GOT3 (cell line): ENCODE measurements at places on chromosomes 6 and 20.

GRCh38 chr6:56730663-56731529 lies 88.2 kb upstream of the DST start:
- DNase-seq = no peak

DNA sequence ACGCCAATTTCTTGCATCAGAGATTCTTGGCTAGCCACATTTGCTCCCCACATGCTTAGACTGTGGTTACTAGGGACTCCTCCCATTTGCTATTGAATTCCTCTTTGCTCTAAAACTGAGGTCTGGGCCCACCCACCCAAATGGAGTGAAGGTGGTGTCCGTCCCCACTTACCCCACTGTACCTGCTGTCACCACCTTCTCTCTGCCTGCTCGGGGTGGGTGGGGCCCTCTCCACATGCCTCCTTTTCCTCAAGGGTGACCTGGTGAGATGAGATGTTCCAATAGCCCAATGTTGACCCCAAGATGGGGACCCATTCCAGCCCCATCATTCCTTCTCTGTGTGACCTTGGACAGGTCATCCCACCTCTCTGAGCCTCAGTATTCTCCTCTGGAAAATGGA lies 74.6 kb downstream of the GNAS-AS1 start:
- no peak for DNase-seq

- no peak for DNase-seq
These were observed 569.8 kb downstream of the QKI start for GRCh38 chr6:163984124-163984936.

- DNase-seq = peak; percentile 6
These were observed 4.8 kb upstream of the TRIM40 start for GRCh38 chr6:30130887-30131862.

DNA sequence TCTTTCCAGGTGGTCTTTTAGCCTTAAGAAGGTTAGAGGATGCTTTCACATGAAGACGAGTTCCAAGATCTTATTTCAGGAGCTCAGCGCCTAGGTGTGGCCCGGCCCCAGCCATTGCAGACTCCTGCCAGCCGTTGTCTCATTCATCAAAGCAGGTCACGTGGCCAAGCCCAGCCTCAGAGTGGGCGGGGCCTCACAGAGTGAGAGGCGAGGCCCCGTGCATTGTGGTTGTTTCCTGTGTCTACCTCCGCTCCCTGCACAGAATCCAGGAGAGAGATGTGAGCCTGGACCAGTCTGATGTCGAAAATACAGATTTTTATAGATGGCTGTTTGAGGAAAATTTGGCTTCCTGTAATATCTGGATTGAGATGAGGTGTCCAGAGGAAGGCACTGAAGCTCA lies 49.2 kb upstream of the CST5 start:
- DNase-seq = no peak

GRCh38 chr6:111848262-111848812 lies 24.9 kb downstream of the FYN start:
- no peak for DNase-seq

DNA sequence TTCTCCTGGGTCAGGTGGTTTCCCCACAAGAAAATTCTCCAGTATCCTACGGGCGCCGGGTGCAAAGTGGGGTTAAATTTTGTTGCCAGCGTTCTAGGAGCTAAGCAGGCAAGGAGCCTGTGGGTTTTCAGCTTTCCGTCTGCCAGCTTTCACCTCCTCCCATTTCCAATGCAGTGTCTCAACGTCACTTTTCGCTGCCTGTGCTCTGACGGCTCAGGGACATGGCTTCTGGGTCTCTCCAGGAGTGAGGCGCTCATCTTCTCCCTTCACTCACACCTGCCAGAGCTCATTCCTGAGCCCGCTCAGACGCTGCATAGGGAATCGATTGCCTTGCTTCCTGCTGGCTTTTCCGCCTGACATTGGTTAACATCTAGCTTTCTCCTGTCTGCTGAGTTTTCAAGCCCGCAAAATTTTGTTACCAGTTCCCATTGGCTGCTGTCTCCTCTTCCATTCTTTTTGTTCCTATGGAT lies 7.3 kb upstream of the NAA20 start:
- DNase-seq = no peak

DNA sequence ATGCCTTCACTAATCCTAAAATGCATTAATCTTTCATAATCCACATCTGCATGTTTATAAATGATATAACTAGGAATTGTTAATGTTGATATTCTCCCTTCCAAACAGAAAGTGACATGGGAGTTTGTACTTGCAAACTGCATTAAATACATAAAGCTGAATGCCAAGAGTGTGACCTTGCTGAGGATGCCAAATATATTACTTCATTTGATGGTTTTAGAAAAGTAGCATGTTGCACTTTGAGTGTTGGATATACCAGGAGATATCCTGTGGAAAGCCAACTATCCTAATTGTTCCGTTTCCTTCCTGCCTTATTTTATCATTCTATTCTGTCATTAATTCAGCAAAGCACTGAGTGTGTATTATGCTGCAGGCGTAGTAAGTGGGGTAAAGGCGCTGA lies 229.8 kb downstream of the TMEM242 start:
- DNase-seq = no peak

- DNase-seq = no peak
These were observed 2.0 kb downstream of the MYB start for GRCh38 chr6:135183002-135183531.

GRCh38 chr20:49394264-49394663 lies 88.2 kb downstream of the KCNB1 start:
- DNase-seq = no peak

DNA sequence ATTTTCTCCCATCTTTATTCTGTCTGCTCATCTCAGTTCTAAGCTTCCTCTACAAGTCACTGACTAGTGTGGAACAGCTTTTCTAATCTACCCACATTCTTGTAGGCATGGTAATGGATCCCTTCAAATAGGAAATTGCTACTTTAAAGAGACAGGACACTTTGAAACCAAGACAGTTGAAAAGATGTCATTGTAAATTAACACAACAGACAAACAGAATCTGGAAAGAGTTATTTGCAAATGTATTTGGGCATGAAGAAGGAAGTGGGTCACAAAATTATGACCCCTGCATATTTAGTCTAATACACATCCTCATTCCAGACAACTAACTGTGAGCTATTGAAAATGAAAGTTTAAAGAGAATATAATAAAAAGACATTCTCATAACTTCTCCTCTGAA lies 298.2 kb upstream of the MARCKS start:
- no peak for DNase-seq

GRCh38 chr6:42915732-42916131 lies at the start of gene PTCRA:
PTCRA (plus strand) TSS chr6:42916053; CDS start chr6:42916070, 17 bp downstream.
- no peak for DNase-seq

DNA sequence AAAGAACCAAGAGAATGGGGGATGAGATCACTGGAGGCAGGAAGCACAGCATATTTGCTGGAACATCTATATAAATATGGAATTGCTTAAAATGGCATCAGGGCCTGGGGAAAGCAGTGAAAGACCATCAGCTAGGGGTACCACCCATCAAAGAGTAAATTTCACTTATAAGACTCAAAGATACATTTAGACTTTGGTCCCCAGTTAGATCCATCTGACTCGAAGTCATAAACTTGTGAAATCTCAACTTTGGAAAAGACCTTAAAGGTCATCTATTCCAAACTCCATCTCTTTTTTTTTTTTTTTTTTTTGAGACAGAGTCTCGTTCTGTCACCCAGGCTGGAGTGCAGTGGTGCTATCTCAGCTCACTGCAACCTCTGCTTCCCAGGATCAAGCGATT lies 109.8 kb downstream of the UNC5CL start:
- no peak for DNase-seq

DNA sequence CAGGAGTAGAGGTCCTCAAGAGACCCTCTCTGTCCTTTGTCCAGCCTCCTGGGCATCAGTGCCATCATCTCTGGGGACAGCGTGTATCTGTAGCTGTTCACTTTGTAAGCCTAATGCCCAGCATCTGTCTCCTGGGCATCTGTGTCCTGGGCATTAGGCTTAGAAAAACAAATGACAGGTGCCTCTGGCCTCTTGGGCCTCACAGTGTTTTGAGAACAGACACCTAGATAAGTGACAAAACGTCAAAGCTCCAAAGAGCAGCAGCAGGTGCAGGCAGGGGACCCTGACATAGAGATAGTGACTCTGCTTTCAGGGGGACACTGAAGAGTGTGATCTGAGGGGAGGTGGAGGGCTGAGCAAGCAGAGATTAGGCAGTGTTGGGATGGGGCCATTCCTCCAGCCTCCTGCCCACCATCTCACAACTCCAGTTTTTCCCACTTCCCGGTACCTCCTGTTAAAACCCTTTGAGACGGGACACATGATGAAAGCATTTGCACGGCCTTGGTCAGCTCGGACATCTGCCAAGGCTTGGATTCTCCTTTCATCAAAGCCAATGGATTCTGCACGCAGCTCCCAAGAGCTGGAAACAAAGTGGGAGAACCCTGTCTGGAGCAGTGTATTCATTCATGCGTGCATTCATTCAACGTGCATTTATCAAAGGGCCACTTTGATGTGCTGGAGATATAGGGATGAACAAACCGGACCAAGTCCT lies 55.5 kb upstream of the CD93 start:
- no peak for DNase-seq

DNA sequence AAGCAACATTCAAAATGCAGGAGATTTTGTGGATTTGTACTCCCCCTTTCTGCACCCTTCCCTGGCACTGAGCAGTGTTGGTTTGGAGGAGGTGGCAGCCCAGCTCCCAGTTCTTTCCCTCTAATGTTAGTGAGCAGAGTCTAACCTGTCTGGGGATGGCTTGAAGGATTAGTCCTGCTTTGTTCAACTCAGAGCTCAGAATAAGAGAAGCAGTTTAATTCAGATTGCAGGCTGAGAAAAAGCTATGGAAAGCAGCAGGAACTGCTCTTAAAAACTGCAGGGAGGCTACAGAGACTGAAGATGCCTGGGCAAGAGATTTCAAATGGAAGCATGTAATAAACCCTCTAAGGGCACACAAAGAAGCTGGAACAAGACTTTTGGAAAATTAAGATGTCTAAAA lies 223.4 kb upstream of the GGTLC1 start:
- DNase-seq = no peak

GRCh38 chr6:166308033-166308768 lies at the start of gene PRR18:
PRR18 (minus strand) TSS chr6:166308392; CDS start chr6:166308142, 250 bp downstream.
- no peak for DNase-seq

DNA sequence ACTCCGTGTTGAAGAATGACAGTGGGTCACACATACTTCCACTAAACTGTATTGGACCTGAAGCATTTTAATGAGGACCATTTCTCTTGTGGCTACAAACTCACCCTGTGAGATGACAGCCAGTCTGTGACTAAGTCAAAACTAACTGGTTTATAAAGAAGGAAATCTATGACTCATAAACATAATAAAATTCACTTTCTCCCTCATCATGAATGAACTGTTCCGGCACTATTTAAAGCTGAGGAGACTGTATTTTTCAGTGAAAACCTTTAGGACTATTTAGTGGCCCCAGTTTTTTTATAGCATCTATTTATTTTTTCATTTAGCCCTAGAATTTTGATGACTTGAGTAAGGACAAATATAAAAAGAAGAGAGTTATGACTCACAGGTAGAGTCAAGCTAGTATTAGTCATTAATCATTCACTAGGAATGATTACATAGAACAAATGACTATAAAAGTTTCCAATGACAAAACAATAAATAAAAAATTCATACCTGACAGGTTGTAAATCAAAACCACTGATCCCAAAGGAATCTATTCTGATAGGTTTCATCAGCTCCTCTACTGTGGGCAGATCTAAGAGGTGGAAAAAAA lies 34.2 kb downstream of the CEP162 start:
- DNase-seq = no peak

GRCh38 chr20:47914792-47915191 lies 129.5 kb upstream of the SULF2 start:
- DNase-seq = no peak

DNA sequence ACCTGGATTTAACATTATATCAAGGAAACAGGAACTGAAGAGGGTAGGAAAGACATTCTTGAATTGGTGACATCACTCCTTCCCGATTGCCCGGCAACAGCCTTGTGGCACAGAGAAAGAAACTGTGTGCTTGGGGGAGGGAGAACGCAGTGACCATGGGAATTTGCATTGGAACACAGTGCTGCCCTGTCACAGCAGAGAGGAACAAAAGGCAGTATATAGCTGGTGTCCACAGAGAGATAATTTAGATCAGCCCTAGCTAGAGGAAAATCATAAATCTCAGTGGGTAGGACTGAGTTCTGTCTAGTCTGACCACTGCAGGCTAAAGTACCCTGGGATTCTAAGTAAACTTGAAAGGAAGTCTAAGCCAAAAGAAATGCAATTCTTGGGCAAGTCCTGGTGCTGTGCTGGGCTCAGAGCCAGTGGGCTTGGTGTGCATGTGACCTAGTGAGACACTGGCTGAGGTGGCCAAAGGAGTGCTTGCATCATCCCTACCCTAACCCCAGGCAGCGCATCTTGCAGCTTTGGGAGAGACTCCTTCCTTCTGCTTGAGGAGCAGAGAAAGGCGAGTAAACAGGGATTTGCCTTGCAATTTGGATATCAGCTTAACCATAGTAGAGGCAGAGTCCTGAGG lies 697.6 kb downstream of the HACE1 start:
- no peak for DNase-seq

DNA sequence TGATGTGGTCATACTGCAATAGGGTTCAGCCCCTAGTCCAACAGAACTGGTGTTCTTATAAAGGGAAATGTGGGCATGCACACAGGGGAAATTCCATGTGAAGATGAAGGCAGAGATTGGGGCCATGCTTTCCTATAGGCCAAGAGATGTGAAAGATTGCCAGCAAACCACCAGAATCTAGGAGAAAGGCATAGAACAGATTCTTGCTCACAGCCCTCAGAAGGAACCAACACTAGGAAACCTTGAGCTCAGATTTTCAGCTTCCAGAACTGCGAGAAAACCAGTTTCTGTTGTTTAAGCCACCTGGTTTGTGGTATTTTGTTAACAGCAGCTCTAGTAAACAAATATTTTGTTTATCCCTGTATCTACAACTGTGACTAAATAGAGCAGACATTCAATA lies 197.6 kb upstream of the CITED2 start:
- no peak for DNase-seq

DNA sequence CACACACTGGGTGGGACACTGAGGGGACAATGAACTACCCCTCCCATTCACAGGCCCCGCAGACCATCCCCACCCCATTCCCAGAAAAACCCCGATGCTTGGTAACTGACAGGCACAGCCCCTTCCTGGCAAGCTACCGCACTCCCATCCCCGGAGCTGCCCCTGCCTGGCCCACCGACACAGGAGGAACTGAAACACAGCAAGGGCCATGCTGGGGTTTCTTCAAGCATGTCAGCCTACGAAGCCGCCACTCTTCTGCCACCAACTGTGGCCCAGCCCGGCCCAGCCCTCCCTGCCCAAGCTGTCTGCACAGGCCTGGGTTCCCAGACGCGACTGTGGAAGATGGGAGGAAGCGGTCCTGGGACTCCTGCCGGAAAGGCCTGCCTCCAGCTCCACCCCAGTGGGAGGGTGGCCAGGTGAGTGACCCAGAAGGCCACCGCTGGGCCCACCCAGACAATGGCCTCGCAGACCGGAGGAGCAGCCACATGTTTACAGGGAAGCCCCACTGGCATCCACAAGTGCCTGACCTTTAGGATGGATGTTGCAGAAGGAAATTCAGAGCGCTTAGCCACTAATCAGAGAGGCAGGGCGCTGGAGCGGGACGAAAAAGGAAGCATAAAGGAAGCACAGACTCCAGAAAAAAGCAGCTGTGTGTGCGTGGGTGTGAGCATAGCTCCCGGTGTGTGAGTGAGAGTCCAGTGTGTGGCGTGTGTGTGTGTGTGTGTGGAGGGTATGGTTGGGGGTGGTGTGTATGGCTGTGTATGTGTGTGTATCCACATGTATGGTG lies 91.6 kb downstream of the PRND start:
- DNase-seq = no peak
